ENCODE measurements at places on chromosomes 4 and X.
A peak's percentile ranks its signal among the peaks of the same experiment; 100 is the strongest.

DNA sequence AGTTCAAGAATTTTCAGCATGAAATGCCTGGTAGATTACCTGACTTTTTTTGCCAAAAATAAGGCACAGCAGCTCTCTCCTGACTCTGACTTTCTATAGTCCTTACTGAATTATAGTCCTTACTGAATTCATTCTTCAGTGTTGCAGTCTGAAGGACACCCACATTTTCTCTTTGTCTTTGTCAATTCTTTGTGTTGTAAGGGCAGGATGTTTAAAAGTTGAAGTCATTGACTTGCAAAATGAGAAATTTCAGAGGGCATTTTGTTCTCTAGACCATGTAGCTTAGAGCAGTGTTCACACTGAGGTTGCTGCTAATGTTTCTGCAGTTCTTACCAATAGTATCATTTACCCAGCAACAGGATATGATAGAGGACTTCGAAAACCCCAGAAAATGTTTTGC lies 168.0 kb downstream of the SOWAHB start:
- no peak for DNase-seq

GRCh38 chr4:89298788-89299152 lies 8.8 kb downstream of the GPRIN3 start:
- DNase-seq: no peak

GRCh38 chrX:12011075-12011474 lies 127.2 kb upstream of the FRMPD4 start:
- DNase-seq: no peak

GRCh38 chr4:22607382-22607781 lies 85.4 kb upstream of the GBA3 start:
- peak; percentile 3 for DNase-seq

- peak; percentile 63 for DNase-seq
Measured at GRCh38 chrX:65528705-65529340, 5.8 kb downstream of the LAS1L start.

DNA sequence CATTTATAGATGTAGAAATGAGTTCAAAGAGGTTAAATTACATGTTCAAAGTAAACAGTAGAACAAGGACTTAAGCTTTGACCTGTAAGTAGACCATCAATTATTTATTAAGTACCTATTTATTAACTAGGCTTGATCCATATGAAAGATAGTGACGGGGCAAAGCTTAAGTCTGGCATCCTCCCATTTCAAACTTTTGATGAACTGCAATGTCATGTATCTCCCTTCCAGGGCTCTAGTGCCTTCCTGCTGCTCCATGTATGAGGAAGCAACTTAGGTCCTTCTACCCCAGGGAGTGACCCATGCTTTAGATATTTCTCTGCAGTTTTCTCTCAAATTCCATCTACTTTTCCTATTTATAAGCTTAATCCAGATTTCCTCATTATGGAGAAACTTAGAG lies 31.9 kb upstream of the ANTXR2 start:
- no peak for DNase-seq

- DNase-seq: no peak
Measured at GRCh38 chrX:104324461-104325212, 69.9 kb upstream of the ESX1 start.

- no peak for DNase-seq
Measured at GRCh38 chrX:32867781-32868523, 343.4 kb downstream of the DMD start.

DNA sequence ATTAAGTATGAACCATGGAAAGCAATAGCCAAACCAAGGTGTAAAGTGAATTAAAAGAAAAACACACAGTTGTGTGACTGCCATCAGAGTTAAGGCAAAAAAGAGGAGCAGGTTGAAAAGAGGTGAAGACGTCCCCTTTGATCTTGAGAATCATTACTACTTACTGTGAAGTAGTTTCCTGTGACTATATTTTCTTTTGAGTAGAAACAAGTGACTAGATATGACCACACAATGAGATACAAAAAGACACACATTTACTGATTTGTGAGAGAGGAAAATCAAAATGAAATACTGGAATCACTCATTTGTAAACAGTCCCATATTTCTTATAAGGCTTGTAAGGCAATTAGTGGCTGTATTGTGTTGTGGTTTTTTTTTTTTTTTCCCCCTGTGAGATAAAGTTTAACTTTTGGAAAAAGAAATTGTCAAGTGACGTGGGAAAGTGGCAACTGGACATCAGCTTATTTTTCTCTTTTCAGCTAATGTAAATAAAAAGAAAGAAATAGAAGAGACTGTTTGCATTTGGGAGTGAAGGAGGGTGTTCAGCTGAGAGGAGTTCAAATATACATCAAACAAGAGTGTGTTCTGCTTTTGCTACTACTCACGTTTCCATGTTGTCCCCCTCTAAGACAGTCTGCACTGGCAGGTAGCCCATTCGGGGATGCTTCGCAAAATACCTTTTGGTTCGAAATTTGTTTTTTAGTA lies 106.4 kb upstream of the FTHL17 start:
- DNase-seq: no peak

DNA sequence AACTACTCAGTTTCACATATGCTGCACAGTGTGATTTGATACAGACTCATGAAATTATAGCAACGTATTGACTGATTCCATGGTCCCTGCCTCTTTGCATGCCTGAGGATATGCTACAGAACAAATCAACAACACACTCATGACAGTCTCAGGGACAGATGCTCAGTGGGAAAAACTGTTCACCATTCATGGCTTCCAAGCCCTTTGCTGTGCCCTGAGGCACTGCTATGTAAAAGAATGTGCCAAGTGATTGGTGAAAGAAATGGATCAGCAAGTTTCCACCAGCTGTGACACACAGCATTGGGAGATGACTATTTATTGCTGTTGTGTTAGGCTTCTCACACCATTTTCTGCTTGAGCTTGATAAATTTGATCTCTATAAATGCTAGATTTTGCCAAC lies 825.6 kb upstream of the INTU start:
- no peak for DNase-seq

GRCh38 chr4:42411803-42412202 lies 14.5 kb downstream of the SHISA3 start:
- DNase-seq: no peak

DNA sequence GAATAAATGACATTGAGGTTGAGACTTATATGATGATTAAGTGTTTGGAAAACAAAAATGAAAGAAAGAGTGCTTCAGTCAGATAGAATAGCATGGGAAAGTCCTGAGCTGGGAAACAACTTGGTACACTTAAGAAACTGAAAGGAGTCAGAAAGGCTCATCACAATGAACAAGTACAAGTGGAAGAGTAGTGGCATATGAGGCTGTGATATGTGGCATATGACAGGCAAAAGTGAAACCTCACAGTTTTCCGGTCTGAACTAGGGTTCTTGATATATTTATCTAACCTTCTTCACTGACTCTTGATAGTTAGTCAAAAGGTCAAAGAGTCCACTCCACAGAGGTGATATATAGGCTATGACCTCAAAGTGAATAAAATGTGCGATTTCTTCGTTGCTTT lies 537.1 kb upstream of the CXorf51A start:
- no peak for DNase-seq

GRCh38 chr4:73070074-73070390 lies 516 bp upstream of the COX18 start:
- no peak for DNase-seq

GRCh38 chr4:82354788-82355187 lies 19.0 kb downstream of the HNRNPD start:
- DNase-seq: no peak

DNA sequence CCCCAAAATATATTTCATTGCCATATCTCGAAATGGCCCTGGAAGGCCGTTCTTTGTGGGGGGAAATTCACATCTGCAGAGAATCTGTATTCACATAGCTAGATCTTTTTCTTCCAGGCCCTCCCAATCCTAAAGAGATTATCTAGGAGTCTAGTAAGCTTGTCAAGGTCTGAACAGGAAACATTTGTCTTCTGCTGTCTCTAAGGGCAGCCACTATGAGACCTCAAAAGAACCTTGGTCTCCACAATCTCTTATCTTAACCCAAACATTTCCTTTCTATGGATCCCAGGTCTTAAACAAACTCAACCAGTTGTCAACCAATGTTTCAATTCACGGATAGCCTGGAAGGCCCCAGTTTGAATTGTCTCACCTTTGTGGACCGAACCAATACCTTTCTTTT lies 45.0 kb downstream of the CRLF2 start:
- no peak for DNase-seq

DNA sequence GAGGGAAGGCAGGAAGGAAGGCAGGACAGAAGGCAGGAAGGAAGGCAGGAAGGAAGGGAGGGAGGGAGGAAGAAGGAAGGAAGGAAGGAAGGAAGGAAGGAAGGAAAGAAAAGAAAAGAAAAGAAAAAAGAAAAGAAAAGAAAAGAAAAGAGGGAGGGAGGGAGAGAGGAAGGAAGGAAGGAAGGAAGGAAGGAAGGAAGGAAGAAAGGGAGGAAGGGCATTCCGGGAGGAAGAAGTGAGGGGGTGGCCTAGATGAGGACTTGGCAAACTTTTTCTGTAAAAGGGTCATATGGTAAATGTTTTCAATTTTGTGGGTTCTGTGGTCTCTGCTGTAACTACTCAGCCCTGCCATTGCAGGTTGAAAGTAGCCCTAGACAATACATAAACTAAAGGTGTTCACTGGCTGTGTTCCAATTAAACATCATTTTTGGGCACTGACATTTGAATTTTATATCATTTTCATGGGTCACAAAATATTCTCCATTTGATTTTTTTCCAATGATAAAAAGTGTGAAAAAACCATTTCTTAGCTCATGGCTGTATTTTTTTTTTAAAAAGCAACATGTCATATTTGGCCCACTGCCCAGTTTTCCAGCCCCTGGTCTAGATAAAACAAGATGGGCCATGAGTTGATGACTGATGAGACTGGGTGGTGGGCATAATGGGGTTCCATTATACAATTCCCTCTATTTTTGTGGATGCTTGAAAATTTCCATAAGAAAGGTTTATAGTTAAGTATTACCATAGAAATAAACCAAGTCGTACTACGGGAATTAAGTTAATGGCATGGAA lies 3.1 kb downstream of the ZNF630 start:
- DNase-seq: no peak

GRCh38 chr4:147037069-147037468 lies 91.4 kb upstream of the TTC29 start:
- no peak for DNase-seq

GRCh38 chrX:150616863-150617198 lies 48.4 kb downstream of the MTM1 start:
- no peak for DNase-seq

- no peak for DNase-seq
Measured at GRCh38 chr4:98508829-98509598, 149.4 kb downstream of the TSPAN5 start.

DNA sequence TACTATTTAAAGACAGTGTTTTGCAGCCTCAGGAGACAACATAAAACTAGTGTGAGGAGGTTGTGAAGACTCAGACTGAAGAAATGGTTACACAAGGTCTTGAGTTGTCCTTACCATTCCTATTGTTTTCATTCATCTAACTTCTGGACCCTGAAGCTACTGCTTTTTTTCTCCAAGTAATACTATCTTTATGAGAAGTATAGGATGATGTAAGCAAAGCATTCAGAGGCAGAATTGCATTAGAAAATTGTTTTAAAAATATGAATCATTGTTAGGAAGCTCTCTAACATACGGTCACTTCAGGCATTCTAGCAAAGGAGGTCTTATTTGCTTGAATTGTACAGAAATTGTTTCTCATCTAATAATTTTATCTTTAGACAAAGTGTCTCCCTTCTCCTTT lies 357.8 kb downstream of the TLL1 start:
- DNase-seq: no peak

GRCh38 chr4:127809173-127809800 lies 27.2 kb downstream of the HSPA4L start:
- no peak for DNase-seq

- no peak for DNase-seq
Measured at GRCh38 chrX:72028701-72029470, 102.8 kb downstream of the RTL5 start.

GRCh38 chrX:108947205-108947604 lies 210.8 kb upstream of the IRS4 start:
- no peak for DNase-seq

DNA sequence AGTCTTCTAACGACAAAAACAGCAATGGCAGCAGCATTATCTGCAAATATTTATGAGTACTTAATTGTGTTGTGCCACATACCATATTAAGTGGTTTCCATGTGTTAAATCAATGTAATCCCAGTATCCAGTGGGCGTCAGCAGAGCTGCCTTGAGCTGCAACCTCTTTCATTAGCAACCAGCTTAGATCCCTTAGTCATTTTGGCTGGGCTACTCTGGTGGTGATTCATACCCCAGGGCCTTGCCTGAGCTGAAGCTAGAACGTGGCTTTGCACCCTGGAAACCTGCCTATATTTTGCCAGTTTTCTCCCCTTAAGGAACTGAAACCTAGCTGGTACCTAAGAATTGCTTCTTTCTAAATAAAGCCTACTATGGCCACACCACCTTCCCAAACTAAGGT lies 474.3 kb upstream of the FTHL17 start:
- no peak for DNase-seq

DNA sequence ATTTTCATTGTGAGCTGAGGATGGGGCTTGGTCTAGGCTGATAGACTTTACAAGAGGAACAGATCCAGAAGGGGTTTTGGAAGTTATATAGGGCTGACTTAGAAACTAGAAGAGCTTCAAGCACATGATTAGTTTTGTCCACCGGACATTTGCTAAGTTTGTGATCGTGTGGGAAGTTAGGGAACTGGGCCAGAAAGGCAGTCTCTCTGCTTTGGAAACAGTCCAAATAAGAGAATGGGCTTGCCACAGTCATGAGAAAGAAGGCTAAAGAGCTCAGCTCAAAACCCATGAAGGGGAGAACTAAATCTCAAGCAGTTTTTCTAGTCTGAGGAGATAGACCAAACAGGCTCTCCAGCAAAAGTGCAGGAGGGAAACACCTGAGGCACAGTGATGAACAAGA lies 67.8 kb downstream of the ZNF674 start:
- DNase-seq: no peak

DNA sequence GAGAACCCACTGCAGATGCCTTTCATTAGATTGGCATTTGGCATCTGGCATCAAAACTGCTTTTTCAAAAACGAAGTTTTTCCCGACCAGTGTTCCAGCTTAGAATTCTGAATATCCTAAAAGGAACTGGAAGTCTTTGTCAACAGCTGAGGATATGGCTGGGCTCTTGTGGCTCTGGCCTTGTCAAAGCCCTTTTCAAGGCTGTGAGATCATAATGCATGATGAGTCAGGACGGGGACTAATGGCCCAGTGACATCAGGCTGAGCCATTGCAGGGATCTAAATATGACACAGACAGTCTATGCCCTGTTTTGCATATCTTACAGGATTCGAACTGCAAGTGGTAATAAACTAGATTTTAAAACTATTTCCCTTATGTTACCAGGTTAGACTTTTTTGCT lies 306.4 kb downstream of the PTTG2 start:
- DNase-seq: no peak

DNA sequence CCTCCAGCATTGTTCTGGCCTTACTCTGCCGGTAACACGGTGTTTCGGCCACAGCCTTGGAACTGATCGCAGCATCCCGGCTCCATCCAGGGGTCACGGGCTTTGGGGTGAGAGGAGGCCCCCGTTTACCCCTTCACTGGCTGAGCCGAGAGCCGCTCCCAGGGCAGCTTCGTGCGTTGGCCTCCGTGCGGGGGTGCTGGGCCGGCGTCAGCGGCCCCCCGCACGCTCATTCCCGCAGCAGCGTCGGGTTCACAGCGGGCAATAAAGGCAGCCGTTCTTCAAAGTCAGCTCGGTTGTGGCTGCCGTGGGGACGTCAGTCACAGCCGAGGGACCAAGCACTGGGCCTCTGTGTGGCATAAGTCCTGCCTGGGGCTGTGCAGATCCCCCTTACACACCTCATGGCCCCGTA lies 25.3 kb upstream of the PLCXD1 start:
- DNase-seq: no peak

Data from stimulated activated CD4-positive, alpha-beta T cell treated with anti-CD3 and anti-CD28 coated beads, Interleukin-2, amount 100 ng/mL, for 48 hours (primary cell).